ENCODE measurements at places on chromosomes 3 and 15.

GRCh38 chr3:27093771-27094170 lies 275.4 kb downstream of the NEK10 start:
- no peak overlapping the region for H3K4me3 ChIP-seq
- no peak for DNase-seq
- H3K27ac ChIP-seq, result no peak overlapping the region
- H3K27me3 ChIP-seq, result peaks cover 9% of the 10 kb centered on the region
- no peaks in the 10 kb centered on the region for H3K36me3 ChIP-seq

DNA sequence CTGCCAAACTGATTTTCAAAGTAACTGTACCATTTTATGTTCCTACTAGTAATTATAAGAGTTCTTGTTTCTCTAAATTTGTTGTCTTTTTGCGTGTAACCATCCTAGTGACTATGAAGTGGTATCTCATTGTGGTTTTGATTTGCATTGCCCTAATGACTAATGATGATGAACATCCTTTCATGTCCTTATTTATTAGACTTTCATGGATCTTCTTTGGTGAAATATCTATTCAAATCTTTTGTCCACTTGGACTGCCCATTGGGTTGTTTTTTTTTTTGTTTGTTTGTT lies 3.6 kb downstream of the OXSR1 start:
- no peak overlapping the region for H3K27ac ChIP-seq
- H3K36me3 ChIP-seq, result no peaks in the 10 kb centered on the region
- DNase-seq, result no peak
- no peak overlapping the region for H3K4me3 ChIP-seq
- no peaks in the 10 kb centered on the region for H3K27me3 ChIP-seq

DNA sequence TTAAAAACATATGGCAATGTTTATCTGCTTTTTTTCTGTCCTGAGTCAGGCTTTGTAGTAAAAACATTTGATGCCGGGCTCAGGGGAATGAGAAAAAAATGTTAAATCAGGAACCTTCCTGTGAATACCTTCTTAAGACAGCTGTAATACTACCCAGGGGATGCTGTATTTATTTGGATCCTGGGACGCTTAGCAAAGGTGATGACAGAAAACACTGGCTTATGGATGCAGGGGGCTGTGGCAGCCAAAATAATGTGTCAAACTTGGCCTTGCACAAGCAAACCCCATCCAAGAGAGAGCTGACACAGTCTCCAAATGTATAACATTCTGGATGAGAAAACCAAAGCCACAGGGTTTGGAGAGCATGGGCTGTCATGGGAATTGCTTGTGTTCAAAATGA lies 438.2 kb upstream of the PROK2 start:
- H3K27me3 ChIP-seq, result no peaks in the 10 kb centered on the region
- H3K27ac ChIP-seq, result no peak overlapping the region
- no peak for DNase-seq
- H3K4me1 ChIP-seq, result peaks cover 10% of the 10 kb centered on the region

DNA sequence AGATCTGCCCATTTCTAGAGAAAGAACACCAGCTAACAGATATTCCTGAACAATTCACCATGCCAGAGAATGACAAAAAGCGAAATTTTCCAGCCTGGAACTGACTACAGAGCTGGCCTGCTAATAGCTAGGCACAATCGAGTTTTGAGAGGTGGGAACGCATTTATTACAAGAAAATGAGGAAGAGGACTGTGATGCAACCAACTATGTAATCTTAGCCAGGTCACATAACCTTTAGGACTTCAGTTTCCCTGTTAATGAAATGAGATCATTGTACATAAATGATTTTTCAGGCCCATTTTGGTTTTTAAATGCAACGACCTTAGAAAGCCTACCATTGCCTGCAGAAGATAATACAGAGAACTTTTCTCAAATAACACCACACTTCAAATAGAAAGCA lies 72.1 kb upstream of the SETMAR start:
- H3K27me3 ChIP-seq, result no peaks in the 10 kb centered on the region
- H3K4me1 ChIP-seq, result peaks cover 3% of the 10 kb centered on the region
- no peak overlapping the region for H3K27ac ChIP-seq
- no peaks in the 10 kb centered on the region for H3K36me3 ChIP-seq
- no peak overlapping the region for H3K4me3 ChIP-seq
- DNase-seq, result no peak

- peaks cover 10% of the 10 kb centered on the region for H3K36me3 ChIP-seq
- DNase-seq, result no peak
- H3K4me3 ChIP-seq, result peak overlapping the region; percentile 93
- peak overlapping the region; percentile 94 for H3K27ac ChIP-seq
These were observed 951 bp downstream of the TARS3 start for GRCh38 chr15:101723171-101723873.

DNA sequence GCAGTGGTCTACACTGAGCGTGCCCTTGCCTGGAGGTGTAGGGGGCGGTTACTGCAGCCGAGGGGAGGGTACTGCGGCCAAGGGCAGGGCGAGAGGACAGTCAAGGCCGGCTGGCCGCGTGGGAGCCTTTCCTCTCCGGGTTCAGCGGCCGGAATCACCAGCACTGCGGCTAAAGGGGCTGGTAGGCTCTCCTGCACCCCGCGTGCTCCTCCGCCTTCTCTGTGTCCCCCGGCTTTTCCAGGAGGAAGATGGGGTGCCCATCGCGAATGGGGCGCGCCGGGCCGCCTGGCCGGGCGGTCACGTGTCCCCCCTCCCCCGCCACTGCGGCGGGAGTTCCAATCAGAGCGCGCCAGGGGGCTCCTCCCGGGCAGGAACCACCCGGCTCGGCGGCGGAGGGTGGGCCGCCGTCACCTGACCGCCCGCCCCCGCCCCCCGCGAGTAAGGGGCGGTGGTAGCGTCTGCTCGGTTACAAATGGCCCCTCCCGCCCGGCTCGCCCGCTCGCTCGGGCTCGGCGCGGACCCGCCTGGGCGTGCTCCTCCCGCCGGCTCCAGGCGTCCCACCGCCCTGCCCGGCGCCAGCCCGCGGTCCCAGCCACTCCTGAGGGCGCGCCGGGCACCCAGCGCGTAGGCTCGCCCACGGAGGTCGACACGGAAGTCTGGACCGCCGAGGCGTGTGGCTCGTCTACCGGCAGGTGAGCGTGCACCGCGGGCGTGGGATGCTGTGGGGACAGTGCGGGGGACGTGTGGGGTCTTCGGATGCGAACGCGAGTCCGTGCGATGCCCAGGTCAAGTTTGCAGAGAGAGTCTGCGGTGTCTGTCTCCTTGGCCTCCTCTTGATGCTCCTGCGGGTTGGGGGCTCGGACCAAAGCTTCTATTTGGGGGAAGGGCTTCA lies 242.6 kb upstream of the TOPAZ1 start:
- H3K27me3 ChIP-seq, result peaks cover 64% of the 10 kb centered on the region
- no peak overlapping the region for H3K27ac ChIP-seq
- H3K4me3 ChIP-seq, result peak overlapping the region; percentile 76
- H3K36me3 ChIP-seq, result peaks cover 8% of the 10 kb centered on the region
- peaks cover 43% of the 10 kb centered on the region for H3K4me1 ChIP-seq
- no peak for DNase-seq

- no peaks in the 10 kb centered on the region for H3K27me3 ChIP-seq
- no peak for DNase-seq
- no peak overlapping the region for H3K27ac ChIP-seq
- H3K36me3 ChIP-seq, result no peaks in the 10 kb centered on the region
- no peaks in the 10 kb centered on the region for H3K4me1 ChIP-seq
These were observed 95.7 kb upstream of the LMOD3 start for GRCh38 chr3:69218079-69218478.

GRCh38 chr15:69225355-69226022 lies 65.1 kb downstream of the GLCE start:
- no peaks in the 10 kb centered on the region for H3K27me3 ChIP-seq
- DNase-seq, result no peak
- peaks cover 45% of the 10 kb centered on the region for H3K36me3 ChIP-seq
- no peak overlapping the region for H3K4me3 ChIP-seq

- no peaks in the 10 kb centered on the region for H3K27me3 ChIP-seq
- no peak overlapping the region for H3K27ac ChIP-seq
These were observed 753.4 kb downstream of the FHIT start for GRCh38 chr3:60497902-60498301.

GRCh38 chr3:179391906-179392305 lies 44.4 kb downstream of the MFN1 start:
- H3K27ac ChIP-seq, result no peak overlapping the region
- no peak for DNase-seq
- H3K4me3 ChIP-seq, result no peak overlapping the region
- no peaks in the 10 kb centered on the region for H3K4me1 ChIP-seq

- H3K36me3 ChIP-seq, result no peaks in the 10 kb centered on the region
- H3K4me1 ChIP-seq, result peaks cover 19% of the 10 kb centered on the region
- peak within 1 kb of the TSS; percentile 90 for H3K27ac ChIP-seq
- peak; percentile 40 for DNase-seq
- peaks cover 7% of the 10 kb centered on the region for H3K27me3 ChIP-seq
These were observed at the start of gene ADPRH for GRCh38 chr3:119579366-119580066. TSS of gene ADPRH (plus strand) at chr3:119579492. CDS start at chr3:119582170, 2,678 bp downstream.

- H3K27me3 ChIP-seq, result no peaks in the 10 kb centered on the region
- peaks cover 21% of the 10 kb centered on the region for H3K36me3 ChIP-seq
- DNase-seq, result no peak
- no peak overlapping the region for H3K27ac ChIP-seq
- no peak overlapping the region for H3K4me3 ChIP-seq
These were observed 45.1 kb downstream of the SGO1 start for GRCh38 chr3:20140881-20141280.

DNA sequence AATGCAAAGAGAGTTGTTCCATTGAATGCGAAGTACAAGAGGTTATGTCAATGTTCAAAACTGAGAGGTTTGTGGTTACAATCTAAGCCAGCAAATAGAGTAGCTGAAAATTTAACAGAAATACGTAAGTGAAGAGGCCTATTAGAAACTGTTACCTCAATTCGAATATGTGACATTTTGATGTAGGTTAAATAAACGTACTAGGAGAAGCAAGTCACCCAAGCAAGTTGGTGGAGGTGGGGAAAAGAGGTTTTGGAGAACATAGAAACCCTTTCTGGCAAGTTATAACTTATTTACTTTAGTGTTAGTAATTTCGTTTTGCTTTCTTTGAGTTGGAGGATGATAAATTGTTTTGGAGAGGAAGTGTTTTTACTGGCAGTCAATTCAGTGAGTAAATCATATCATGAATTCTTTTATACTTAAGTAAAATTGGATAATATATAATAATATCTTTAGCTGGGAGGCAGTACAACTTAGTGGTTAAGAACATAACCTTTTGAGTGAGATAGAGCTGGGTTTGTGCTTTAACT lies 91.2 kb upstream of the NAALADL2 start:
- H3K27me3 ChIP-seq, result no peaks in the 10 kb centered on the region
- no peak overlapping the region for H3K4me3 ChIP-seq
- no peaks in the 10 kb centered on the region for H3K4me1 ChIP-seq
- H3K27ac ChIP-seq, result no peak overlapping the region

GRCh38 chr3:23916152-23916885 lies 471 bp downstream of the NKIRAS1 start:
- peaks cover 29% of the 10 kb centered on the region for H3K4me1 ChIP-seq

GRCh38 chr15:29952225-29952624 lies 130.0 kb upstream of the TJP1 start:
- H3K27me3 ChIP-seq, result peaks cover 3% of the 10 kb centered on the region
- no peak overlapping the region for H3K4me3 ChIP-seq
- no peak overlapping the region for H3K27ac ChIP-seq
- no peaks in the 10 kb centered on the region for H3K36me3 ChIP-seq
- no peak for DNase-seq
- no peaks in the 10 kb centered on the region for H3K4me1 ChIP-seq

- no peaks in the 10 kb centered on the region for H3K27me3 ChIP-seq
- H3K36me3 ChIP-seq, result peaks cover 3% of the 10 kb centered on the region
- peaks cover 27% of the 10 kb centered on the region for H3K4me1 ChIP-seq
- no peak for DNase-seq
- no peak overlapping the region for H3K4me3 ChIP-seq
These were observed 20.8 kb downstream of the UBE2E1 start for GRCh38 chr3:23826382-23827064.

- no peaks in the 10 kb centered on the region for H3K27me3 ChIP-seq
- DNase-seq, result no peak
- H3K4me3 ChIP-seq, result no peak overlapping the region
- peaks cover 53% of the 10 kb centered on the region for H3K4me1 ChIP-seq
- H3K27ac ChIP-seq, result peak overlapping the region; percentile 16
- no peaks in the 10 kb centered on the region for H3K36me3 ChIP-seq
These were observed 2.4 kb downstream of the ATP1B3 start for GRCh38 chr3:141878817-141879216.

- H3K27ac ChIP-seq, result no peak overlapping the region
- no peaks in the 10 kb centered on the region for H3K36me3 ChIP-seq
- H3K4me1 ChIP-seq, result peaks cover 60% of the 10 kb centered on the region
- no peak overlapping the region for H3K4me3 ChIP-seq
These were observed 257.1 kb downstream of the UACA start for GRCh38 chr15:70505936-70506912.

GRCh38 chr3:162436826-162437225 lies 940.2 kb downstream of the OTOL1 start:
- H3K27me3 ChIP-seq, result no peaks in the 10 kb centered on the region
- no peak overlapping the region for H3K4me3 ChIP-seq
- no peak overlapping the region for H3K27ac ChIP-seq
- no peaks in the 10 kb centered on the region for H3K4me1 ChIP-seq
- no peaks in the 10 kb centered on the region for H3K36me3 ChIP-seq

DNA sequence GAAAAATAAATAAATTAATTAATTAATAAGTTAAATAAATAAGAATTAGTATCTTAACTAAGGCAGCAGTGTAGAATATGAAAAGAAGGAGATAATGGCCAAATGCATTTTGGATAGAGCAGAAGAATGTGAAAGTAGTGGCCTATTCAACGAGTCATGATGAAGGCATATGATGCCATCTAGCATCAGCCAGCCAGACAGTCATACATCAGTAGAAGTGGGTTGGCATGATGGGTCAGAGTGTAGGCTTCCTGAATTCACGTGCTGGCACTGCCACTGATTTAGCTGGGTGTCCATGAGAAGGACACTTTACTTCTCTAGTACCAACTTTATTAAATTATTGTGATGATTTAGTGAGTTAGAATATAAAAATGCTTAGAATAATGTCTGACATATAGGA lies 256.1 kb upstream of the ARPP21 start:
- no peak for DNase-seq
- H3K36me3 ChIP-seq, result no peaks in the 10 kb centered on the region
- H3K27ac ChIP-seq, result no peak overlapping the region
- no peak overlapping the region for H3K4me3 ChIP-seq
- no peaks in the 10 kb centered on the region for H3K27me3 ChIP-seq
- no peaks in the 10 kb centered on the region for H3K4me1 ChIP-seq

DNA sequence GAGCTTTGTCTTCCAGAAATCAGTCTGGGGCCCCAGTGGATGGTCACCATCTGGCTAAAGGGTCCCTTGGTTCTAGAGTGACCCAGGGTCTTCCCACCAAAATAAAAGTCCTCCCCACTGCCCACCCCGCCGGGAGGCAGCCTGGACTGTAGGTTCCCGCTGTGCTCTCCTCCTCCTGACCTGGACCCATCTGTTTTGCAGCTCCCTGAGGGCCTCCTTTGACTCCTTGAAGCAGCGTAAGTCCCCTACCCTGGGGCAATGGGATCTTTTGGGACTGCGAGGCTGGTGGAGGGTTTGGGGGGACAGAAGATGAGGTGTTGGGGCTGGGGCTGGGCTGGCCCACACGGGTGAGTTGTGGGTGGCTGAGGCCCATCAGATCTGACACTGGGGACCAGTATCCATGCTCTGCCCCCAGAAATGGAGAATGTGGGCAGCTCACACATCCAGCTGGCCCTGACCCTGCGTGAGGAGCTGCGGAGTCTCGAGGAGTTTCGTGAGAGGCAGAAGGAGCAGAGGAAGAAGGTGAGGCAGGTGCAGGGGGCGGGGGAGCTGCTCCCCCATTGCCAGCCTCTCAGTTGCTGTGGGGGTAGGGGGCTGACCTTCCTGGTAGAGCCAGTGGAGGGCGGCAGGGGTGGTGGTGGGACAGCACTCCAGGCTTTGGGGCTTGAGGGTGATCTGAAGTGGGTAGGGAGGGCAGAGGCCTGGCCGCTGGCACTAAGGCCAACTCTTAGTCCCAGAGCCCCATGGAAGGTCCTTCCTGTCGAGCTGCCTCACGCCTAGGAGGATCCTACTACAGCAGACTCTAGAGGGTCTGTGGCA lies 30.4 kb downstream of the PSTPIP1 start:
- peaks cover 42% of the 10 kb centered on the region for H3K4me1 ChIP-seq
- DNase-seq, result no peak
- H3K36me3 ChIP-seq, result no peaks in the 10 kb centered on the region
- peak overlapping the region; percentile 25 for H3K27ac ChIP-seq
- no peak overlapping the region for H3K4me3 ChIP-seq

All from naive thymus-derived CD8-positive, alpha-beta T cell (primary cell).